Hippocampal formation (tissue), 2 donors: ENCODE measurements at places on chromosomes 5 and 9.

DNA sequence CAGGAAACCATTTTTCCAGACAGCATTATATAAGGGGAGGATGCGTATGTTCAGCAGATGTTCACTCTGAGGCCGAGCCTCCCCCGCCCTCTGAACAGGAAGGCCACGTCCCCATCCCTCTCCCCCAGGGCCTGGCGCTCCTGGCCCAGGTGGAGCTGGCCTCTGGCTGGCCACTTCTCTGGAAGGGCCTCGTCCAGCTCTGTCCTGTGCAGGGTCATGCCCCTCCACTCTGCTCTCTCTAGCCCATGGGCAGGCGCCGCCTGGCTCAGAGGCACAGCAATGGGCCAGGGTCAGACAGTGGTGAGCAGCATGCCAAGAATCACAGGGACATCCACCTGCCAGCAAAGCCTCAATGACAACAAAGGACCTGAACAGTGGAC, 34.2 kb downstream of the ADAMTS2 start:
- no peak for DNase-seq

- DNase-seq, result no peak
Observed at GRCh38 chr9:107632216-107632615, 142.6 kb upstream of the KLF4 start.

DNA sequence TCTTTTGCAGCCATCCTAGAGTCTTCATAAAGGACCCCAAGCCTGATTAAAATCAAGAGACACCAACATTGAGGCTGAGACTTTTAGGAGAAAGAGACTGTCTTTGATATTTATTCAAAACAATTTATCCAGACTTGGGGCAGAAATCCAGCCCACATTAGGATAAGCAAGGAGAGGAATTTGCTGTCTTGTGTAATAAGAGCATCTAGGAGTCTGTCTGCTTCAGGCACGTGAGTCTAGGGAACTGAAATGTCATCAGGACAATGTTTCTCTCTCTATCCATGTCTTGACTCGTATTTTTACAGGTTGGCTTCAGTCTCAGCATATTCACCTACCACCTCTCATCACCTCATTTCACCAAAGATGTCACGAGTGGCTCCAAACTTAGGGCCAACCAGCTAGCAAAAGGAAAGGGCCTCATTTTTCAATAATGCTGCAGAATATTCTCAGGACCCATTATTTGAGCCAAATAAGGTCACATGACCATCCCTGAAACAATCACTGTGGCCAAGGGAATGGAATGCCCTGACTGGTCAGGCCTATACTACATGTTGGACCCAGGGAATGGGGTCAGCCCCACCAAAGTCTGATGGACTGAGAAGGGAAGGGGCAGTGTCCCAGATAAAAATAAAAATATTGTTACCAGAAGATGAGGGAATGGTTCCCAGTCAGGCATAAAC, 70.3 kb upstream of the SAP30L start:
- no peak for DNase-seq

- DNase-seq, result no peak
Observed at GRCh38 chr5:171957591-171958251, 48.7 kb downstream of the FBXW11 start.

DNA sequence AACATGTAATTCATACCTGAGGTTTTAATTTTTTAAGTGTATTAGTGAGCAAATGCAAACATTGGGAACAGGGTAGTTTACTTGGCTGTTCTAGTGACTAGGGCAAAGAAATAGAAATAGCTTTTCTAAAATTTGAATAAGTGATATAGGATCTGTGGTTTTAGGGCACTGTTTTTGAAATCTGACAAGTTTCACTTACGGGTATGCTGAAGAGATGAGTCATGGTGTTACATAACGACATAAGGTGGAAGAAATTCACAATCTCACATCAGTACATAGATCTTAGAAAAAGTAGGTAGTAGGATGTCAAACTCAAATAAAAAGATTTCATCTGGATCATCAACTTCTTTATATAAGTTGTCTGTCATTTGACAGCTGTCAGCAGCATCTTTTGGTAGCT, 772.3 kb downstream of the MAT2B start:
- DNase-seq, result no peak
